ENCODE measurements at places on chromosomes 1 and 21.

DNA sequence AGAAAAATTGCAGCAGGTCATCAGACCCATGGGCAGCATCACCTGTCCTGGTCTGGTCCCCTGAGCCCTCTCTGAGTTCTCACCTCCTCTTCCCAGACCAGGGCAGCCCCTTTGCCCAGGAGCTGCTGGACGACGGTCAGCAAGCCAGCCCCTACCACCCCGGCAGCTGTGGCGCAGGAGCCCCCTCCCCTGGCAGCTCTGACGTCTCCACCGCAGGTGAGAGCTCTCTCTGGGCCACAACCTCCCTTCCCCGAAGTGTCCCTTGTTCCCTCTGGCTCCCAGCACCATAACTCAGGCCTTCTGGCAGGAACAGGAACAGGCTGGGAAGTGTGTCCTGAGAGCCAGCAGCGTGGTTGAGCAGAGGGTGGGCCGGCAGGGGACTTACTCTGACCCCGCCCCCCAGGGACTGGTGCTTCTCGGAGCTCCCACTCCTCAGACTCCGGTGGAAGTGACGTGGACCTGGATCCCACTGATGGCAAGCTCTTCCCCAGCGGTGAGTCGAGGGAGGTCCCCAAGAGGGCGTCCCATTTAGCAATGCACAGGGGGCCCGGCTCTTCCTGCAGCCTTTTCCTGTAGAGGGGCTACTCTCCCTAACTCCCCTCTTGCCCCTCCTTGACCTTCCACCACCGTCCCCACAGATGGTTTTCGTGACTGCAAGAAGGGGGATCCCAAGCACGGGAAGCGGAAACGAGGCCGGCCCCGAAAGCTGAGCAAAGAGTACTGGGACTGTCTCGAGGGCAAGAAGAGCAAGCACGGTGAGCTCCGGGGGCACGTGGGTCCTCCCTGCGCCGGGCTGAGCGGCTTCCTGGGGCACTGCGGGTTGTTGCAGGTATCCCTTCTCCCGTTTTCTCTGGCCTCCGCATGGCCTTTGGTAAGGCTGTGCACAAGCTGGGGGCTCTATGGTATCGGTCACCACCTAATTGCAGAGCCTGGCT lies 2.4 kb downstream of the ELF3 start:
- DNase-seq: no peak

DNA sequence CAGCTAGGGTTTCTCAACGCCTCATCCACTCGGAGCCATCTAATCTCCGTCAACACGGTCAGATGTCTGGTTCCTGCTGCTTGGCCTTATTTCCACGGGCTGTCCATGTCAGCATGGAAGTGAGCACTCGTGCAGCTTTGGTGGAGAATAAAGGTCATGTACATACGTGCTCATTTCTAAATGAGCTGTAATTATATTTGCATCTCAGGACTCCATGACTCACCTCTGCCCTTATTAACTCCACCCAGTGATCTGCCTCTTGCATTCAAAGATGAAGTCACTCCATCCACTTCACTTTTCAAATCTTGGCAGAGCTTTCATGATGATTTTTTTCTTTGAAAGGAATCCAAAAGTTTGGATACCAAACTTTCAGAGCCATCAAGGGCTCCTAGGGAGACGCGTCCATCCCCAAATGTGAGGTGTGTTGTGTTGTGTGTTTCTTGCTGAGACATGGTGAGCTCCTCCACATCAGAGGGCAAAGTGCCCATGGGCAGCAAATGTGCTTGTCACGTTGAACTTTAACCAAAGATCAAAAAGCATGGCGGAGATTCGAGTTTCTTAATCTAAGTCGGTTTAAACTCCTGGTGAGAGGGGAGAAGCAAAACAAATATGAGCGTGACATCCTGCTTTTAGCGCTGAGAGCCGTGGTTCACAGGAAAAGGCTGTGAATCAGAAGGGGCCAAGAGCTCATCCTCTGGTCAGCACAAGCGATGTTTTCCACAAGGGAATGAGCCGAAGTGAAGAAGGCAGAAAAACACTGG lies 68.6 kb upstream of the ERRFI1 start:
- no peak for DNase-seq

GRCh38 chr1:153609585-153609907 lies 3.4 kb downstream of the S100A16 start:
- DNase-seq: no peak

DNA sequence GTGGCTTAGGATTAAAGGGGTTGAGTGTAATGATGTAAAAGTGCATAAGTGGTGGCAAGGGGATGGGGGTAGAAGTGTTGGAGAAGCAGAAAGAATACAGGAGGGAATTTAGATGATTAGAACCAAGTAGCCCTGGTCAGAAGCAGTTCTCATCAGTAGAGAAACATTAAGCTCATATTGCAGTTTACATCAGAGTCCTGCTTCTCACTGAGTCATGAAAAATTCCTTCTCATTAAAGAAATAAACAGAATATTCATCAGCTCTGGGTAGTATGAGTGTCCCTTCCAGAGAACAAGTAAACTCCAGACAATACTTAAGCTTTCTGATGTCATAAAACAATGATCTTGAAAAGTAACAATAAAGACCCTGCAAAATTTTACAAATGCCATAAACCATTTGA lies 36.5 kb downstream of the LRRIQ3 start:
- DNase-seq: no peak

DNA sequence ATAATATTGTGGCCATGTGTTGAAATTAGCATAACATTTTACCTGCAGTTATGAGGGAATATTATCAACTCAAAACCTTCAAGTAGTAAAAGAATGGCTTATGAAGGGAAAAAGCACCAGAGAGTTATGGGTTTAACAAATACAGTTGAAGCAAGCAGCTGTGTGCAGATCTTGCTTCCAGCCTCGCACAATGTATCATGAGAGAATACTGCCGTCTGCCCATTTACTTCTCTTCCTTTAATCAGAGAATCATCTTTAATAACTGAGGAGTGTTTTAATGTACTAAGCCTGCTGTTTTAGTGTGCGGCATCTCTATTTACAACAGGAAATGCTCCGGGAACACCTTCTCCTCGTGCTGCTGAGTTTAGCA lies 120.9 kb downstream of the ATG4C start:
- no peak for DNase-seq

DNA sequence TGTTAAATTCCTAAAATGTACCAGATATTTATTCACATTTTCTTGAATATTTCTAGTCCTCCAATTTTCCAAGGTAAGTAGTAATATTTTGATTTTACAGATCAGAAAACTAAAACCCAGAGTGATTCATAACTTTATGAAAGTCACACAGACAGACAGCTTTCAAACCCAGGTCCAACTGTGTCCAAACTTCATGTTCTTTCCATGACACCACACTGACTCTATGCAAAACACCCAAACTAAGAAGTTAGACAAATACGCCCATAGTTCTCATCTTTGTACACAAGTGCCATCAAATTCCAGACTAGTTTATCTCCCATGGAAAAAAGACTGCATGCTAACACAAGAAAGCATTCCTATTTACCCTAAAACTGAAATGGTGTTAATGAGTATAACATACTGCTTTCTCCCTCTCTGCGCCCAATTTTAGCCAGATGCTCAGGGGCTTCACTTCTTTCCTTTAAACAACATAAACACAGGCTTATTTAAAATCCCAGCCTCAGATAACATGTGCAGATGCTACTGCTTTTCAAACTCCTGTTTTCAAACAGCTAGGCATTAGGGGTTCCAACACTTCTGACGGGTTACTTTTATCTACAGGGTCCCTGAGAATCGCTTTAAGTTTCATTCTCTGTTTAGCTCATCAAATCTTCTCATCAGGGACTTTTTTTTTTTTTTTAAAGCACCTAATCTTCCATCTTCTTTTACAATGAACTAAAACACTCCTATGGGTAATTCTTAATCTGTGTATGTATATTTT lies 44.6 kb downstream of the WASF2 start:
- DNase-seq: no peak

GRCh38 chr1:33630686-33631085 lies 158.2 kb downstream of the ZSCAN20 start:
- DNase-seq: no peak

GRCh38 chr1:175466556-175466955 lies 274.0 kb upstream of the KIAA0040 start:
- DNase-seq: no peak

GRCh38 chr1:243435836-243436235 lies 180.0 kb downstream of the SDCCAG8 start:
- no peak for DNase-seq

DNA sequence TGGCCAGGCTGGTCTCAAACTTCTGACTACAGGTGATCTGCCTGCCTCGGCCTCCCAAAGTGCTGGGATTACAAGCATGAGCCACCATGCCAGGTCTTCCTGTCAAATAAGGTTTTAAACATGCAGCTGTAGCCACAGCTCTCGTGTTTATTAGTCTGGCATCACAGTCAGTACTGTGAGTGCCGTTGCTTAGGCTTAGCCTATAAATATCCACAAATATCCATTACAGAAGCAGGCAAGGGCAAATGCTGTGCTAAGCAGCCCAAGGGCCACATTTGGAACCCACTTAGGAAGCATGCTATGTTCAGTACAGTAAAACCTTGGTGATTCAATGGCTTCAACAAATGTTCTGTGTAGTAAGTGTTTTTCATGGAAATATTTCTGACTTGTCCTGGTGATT lies 75.9 kb downstream of the KIF1B start:
- no peak for DNase-seq

DNA sequence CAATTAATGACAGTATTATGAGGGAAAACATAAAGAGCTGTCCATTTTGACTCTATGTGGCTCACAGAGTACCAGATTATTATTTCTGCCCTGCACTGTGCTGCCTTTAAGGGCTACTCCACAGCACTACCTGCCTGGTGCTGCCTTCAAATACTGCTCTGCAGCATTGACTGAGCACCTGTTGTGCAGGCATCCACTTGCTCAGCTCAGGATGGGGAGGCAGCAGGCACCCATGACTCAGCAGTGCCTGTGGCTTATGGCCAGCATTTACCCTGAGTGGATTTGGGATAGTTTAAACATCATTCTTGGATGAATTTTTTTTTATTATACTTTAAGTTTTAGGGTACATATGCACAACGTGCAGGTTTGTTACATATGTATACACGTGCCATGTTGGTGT lies 953 bp upstream of the KPRP start:
- no peak for DNase-seq

GRCh38 chr21:46459356-46460112 lies 843 bp downstream of the DIP2A start:
- DNase-seq: no peak

DNA sequence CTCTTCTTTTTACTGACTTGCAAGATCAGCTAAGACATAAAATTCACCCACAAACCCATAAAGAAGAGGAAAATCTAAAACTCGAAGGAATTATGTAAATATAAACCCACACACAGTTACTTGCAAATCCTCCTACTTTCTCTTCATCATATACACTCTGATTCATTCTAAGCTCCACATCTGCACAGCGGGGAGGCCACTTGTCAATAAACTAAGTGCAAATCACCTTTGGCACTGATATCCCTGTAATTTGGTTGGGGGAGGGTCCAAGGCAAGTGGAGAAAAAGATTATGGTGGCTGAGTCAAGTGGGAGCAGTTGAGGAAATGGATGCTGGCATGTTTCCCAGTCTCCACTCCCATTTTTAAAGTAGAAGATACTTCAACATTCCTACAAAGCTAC lies 596.5 kb downstream of the MATN1 start:
- DNase-seq: no peak

DNA sequence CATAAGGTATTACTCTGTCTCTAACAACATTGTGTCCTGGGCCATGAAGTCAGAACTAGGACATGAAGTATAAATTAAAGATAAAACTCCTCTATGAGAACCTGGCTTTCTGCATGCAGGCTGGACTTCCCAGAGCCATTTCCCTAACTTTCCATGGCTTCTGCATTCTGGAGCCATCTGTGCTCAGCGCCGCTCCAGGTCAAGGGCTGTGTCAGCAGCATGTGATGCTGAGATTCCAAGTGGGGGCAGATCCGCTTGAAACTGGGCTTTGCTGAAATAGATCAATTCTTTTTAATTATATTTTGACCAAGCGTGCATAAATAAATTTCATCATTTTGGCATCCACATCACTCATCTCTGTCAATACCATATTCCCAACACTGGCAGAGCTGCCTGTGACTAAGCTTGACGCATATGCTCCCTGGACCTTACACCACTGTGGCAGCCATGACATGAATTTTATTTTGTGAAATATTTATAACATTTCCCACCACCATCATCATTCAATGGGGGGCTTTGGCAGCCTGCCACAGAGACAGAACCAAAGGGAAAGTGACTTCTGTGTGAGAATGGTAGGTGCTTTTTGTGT lies 110.4 kb upstream of the KCNK1 start:
- no peak for DNase-seq

- DNase-seq: no peak
Measured at GRCh38 chr1:7760245-7760644, 10.9 kb upstream of the VAMP3 start.

GRCh38 chr1:92583821-92584760 lies 97.4 kb upstream of the GFI1 start:
- no peak for DNase-seq

- no peak for DNase-seq
Measured at GRCh38 chr1:31437433-31438037, 24.5 kb downstream of the SERINC2 start.

DNA sequence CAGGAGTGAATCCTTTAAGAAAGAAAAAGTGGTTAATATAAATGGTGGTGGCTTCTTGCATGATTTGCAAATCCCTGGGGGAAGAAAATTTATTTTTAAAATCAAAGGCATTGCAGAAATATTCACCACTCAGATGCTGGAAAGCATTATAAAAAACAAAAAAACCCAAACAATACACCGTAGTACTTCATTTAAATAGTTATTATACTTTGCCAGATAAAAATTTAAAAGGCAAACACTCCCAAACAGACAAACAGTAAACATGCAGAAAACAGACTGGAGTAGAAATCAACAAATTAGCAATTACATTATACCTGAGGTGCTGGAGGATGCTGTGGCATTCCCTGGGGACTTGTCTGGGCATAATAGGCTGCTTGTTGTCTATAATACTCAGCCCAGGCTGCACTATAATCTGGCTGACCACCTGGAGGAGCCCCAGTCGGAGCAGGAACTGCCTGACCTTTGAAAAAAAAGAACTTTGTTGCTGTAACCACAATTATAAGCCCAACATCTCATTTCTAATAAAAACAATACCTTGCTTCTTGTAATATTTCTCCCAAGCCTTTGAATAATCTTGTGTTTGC lies 29.9 kb downstream of the FUBP1 start:
- DNase-seq: no peak

Measured in RWPE2 (cell line).